NCI-H1105 treated with DMSO at 0.1 percent for 48 hours (cell line): ENCODE measurements at places on chromosomes 12 and 14.

GRCh38 chr12:51247523-51248206 is 9.0 kb downstream of the DAZAP2 start:
- DNase-seq = no peak

DNA sequence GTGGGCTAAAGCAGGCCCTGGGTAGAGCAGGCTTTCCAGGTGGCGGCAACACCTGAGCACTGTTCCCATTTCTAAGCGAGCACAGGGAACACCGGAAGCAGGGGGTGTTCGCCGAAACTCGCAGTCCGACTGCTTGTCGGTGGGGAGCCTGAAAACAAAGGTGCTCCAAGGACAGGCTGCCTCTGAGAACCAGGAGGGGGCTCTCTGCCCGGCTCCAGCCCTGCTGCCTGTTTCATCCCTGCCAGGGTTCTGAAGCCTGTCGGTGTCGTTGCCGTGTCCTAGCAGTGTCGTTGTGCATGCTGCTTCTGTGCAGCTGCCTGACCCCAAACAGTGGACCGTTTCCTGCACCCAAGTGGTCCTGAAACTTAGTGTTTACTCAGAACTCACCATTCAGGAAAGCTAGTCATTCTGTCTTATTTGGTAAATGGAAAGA is 21.8 kb downstream of the CCNK start:
- no peak for DNase-seq

GRCh38 chr12:27208414-27208750 is 35.7 kb upstream of the STK38L start:
- DNase-seq = no peak

DNA sequence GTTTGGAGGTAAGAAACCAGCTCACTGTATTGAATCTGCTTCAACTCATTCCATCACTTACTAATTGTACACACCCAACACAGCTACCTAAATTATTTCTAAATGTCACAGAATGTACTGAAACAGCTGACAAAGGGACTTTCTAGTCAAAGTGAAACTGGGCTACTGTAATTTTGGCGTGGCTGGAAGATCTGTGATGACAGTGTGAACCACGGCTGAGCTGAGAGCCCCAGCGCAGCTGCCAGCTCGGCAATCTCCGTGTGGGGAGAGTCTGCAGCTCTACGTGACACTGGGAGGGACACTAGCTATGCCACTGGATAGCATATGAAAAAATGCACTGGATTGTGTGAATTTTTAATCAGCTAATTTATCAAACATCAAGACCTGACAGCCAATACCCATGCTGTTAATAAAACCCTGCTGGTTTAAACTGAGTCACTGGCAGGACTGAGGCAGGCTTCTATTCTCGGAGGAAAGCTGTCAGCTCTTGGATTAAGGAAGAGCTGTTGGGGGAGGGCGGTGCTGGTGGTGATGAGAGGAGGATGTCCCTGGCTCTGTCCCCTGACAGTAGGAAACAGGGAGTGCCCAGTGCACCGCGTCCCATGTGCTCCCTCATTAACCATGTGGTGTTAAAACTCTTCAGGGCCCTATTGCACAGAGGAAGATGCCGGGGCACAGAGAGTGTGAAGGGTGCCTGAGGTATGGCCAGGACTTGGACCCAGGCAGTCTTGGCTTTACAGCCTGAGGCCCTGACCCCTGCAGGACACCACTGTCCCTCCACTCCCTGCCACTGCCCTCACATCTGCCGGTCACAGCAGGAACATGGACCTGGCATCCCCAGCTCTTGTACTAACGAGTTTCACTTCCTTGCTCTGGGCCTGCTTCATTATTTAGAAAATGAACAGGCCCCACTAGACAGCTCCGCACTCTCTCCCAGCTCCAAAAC is 13.3 kb downstream of the SLC15A4 start:
- DNase-seq = no peak

DNA sequence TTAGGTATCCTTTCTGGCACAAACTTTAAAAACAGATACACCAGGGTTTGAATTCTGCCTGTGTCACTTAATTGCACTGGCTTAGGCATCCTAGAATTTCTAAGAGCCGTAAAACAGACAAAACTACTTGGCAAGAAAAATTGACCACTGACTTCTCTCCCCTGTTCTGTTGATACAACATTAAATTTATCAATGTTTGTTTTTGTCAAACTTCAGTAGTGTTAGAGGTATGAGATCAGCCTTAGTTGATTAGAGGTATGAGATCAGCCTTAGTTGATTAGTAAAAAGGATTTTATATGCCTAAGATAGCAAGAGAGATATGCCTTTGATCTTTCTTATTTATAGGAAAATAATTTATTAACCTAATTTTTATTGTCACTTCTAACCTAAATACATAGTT is 283.2 kb downstream of the FBXL14 start:
- no peak for DNase-seq

DNA sequence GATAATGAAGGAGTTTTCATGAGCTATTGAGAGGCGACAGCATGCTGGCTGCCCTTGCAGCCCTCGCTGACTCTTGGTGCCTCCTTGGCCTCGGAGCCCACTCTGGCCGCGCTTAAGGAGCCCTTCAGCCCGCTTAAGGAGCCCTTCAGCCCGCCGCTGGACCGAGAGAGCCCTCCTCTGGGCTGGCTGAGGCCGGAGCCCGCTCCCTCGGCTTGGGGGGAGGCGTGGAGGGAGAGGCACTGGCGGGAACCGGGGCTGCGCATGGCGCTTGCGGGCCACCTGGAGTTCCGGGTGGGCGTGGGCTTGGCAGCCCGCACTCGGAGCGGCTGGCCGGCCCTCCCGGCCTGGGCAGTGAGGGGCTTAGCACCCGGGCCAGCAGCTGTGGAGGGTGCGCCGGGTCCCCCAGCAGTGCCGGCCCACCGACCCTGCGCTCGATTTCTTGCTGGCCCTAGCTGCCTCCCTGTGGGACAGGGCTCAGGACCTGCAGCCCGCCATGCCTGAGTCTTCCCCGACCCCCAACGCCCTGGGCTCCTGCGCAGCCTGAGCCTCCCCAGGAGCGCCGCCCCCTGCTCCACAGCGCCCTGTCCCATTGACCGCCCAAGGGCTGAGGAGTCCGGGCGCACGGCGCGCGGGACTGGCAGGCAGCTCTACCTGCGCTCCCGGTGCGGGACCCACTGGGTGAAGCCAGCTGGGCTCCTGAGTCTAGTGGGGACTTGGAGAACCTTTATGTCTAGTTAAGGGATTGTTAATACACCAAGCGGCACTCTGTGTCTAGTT is 20.1 kb upstream of the PAWR start:
- DNase-seq = no peak

DNA sequence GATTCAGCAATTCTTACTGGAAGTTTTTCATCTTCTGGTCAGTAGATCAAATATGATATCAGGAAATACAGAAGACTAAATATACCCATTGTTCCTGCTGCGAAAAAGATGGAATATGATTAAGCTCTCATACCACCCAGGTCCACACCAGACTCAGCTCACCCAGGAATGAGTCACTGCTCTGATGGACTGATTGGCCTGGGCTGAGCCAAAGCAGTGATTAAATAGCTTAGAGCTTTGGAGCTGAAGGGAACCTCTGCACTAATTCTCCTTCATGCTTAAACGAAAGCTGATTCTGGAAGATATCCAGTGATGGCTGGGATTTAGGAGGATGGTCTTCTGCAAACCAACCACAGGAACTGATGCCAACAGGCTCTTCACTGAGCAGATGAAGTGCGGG is 62.0 kb upstream of the SYT1 start:
- DNase-seq = no peak

DNA sequence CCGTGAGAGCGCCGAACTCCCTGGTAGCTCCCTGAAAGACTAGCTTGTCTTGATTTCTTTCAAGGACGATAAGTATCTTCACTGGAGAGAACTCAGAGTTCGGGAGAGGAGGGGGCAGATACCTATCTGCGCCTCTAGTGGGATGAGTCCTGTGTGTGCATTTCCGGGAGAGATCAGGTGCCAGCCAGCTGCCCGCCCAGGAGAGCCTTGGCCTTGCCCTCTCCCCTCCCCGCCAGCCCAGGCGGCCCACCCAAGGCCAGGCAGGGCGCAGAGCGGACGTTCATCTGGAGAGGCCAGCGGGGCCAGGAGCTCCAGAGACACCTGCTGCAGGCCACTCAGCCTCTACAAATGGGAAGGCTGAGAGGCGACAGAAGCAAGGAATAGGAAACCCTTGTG is 1.0 kb downstream of the CD9 start:
- peak; percentile 56 for DNase-seq

DNA sequence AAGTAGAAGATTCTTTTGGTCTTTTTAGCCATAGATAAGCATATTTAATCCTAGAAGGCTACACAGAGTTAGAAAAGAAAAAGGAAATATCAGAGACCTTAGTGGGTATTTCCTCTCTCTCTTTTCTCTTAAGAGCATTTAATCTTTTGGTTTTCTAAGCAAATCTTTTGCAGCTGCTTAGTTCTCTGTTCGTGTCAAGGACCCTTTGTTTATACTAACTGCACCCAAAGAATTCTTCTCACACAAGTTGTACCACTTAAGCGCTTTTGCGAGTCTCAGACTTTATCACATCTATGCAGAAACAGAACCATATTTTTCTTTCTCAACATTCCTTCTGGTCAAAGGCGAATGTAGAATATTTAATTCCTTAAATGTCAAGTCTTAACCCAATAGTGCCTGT is 17.9 kb upstream of the NID2 start:
- no peak for DNase-seq

GRCh38 chr14:54651649-54652048 is 84.7 kb downstream of the SAMD4A start:
- DNase-seq = no peak

GRCh38 chr12:101866615-101867373 is 10.6 kb upstream of the DRAM1 start:
- no peak for DNase-seq

DNA sequence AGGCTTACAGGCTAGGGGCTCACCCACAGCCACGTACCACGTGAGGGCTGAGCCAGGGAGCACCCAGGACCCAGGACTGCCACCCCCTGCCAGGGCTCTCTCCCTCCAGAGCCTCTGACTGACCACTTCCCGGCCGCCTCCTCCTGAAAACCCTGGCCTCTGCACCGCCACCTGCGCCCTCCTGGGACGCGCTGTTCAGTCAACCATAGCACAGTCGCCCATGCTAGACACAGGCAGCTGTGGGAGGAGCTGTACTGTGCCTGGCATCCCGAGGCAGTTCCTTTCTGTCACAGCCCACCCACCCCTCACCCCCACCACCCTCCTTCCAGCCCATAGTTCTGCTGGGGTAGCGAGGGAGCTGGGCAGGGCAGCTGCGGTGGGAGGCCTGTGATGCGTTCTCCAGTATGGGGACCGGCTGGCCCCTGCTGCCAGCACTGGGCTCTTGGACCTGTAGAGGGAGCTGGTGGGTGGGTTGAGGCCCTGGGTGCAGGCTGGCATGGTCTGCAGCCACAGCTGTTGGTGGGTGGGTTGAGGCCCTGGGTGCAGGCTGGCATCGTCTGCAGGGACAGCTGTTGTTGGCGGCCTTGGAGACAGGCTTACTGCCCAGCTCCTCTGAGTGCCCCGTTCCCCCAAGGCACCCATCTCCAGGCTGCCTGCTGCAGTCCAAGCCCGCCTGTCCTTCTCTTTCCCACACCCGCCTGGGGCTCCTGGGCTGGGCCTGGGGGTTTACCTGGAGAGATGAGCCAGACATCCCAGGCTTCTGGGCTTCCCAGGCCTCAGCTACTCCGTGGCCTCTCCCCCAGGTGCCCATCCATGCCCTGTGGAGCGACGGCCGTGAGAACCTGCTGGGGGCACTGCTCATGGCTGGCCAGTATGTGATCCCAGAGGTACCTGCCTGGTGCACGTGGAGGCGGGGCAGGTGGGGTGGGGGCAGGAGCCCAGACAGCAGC is 11.5 kb downstream of the ASPG start:
- no peak for DNase-seq

GRCh38 chr12:126830778-126831680 is 1435.9 kb upstream of the TMEM132C start:
- peak; percentile 99 for DNase-seq
